LoVo (cell line): ENCODE measurements at places on chromosomes 2 and 18.

DNA sequence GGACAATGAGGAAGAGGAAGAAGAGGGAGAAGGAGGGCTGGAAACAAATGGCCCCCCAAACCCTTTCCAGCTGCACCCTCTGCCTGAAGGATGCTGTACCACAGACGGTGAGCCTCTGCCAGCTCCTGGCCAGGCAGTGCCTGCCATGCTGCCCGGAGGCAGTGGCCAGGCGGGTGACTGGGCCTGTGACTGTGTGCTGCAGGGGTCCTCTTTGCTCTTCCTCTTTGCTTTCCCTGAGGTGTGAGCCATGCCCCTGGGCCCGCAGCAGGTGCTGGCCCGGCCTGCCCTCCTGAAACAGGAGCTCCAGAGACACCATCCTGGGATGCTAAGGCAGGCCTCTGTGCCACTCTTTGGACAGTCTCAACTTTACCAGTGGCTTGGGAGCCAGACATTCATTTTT is 28.6 kb downstream of the GREB1 start:
- no peak for DNase-seq

DNA sequence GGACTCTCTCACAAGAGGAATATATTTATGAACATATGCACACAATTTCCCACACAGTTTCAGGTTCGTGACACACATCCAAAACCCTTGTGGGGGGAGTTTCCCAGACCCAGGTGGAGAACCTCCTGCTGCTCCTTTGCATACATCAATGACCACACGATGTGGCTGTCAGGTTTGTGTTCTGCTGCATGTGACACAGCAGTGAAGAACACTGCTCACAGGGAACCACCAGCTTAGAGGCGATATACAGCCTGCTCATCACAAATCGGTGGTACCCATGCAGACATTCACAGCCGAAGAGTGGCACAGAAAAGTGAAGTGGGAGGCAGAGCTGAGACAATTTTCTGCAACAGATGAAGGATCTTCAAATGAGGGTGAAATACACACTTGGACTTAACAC is 175.6 kb upstream of the ZFP36L2 start:
- no peak for DNase-seq

DNA sequence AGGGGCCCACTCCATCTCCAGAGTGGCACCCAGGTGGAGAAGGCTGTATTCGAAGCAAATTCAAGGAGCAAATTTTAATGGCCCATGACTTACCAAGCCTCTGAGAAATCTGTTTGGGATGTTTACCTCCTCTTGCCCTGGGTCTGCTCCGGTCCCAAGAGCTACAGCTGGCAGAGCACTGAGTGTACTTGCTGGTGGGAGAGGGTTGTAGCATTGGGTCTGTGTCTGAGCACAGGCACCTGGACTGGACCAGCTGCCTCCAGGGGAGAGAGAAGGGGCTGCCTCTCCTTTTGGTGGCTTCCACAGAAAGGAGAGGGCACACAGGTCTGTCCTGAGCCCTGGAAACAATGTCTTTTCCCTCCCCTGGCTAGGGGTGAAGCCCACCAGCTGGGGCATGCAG is 9.8 kb downstream of the EN1 start:
- DNase-seq: no peak

GRCh38 chr18:9135912-9136314 is 668 bp upstream of the ANKRD12 start:
- DNase-seq: peak; percentile 65

DNA sequence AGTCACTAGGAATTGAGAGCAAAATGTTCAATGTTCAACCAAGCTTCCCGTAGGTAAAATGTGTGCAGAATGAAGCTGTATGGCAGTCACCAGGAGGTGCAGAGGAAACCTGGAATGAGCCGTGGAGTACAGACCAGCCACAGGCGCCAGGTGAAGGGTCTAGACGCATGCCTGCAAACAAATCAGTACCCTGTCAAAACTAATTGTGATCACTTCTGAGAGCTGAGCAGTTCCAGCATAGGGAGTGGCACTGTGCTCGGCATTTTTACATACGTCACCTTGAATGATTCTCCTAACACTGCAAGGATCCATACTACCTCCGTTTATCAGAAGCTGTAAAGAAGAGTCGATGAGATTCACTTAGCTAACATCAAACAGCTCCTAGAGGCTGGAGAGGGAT is 346.1 kb upstream of the ID2 start:
- no peak for DNase-seq

DNA sequence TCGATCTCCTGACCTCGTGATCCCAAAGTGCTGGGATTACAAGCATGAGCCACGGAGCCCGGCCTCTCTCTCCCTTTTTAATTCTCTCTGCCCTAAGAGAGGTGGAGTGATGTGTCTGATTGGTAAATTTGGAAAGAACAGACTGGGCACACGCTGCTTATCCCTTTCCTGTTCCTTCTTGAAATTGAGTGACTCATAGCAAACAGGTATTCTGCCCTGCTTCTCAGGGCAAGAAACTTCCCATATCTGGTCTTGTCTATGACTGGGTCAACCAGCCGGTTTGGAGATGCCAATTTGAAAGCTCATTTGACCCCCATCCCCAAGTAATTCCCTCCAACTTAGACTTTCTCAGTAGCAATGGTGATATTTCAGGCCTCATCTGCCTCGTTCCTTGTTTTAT is 15.0 kb downstream of the LYPD1 start:
- DNase-seq: no peak

DNA sequence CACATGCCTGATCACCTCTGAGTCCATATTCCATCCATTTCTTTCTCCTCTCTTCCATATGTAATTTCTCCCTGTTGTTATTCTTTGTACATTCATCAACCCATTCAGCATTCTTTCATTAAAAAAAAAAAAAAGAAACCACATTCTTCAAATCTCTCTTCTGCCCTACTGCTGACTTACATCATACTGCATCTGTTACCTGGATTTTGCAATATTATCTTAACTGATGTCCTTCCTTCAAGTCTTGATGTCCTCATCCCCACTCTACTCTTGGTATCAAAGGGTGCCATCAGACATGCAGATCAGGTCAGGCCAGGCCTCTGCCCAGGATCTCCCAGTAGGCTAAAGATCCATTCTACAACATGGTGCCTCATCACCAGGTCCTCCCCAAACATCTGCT is 90.6 kb downstream of the SGPP2 start:
- DNase-seq: no peak

DNA sequence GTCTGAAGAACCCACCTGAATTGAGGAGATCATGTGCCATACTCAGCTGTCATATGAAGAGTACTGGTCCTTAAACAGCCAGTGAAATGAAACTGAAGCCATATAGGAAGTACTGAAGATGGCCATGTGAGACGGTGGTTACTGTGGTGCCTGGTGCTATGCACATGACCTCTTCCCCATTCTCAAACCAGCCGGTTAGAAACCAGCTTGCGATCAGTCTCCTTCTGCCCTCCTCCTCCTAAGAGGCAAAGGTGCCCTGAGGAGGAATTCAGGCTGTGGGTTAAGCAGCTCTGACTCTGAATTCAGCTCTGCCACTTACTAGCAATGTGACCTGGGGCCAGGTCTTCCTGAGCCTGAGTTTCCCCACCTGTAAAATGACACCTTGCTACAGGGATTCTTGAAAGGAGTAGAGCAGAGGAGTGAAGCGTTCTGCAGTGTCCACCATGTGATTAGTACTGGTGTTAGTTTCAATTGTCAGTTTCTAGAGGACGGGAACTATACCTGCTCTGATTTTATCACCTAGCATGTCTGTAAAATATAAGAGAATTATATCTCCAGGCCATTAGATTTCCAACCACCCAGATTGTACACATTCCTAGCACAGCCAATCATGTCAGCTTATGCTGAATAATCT is 5.1 kb downstream of the FECH start:
- DNase-seq: no peak

DNA sequence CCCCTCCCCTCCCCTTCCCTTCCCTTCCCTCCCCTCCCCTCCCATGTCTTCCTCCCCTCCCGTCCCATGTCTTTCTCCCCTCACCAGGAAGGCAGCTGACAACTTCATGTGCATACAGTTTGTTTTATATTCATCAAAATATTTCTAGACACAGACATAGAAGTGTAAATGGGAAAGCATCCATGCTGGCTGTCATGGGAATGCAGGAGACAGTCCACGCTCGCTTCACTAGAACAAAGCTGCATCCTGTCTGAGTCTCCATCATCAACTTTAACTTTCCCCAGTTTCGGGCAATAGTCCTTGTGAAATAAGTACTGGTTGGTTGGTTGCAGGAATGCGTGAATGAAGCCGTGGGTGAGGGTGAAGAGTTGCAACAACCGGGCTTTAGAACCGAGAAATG is 226.9 kb downstream of the DCDC2C start:
- DNase-seq: no peak

DNA sequence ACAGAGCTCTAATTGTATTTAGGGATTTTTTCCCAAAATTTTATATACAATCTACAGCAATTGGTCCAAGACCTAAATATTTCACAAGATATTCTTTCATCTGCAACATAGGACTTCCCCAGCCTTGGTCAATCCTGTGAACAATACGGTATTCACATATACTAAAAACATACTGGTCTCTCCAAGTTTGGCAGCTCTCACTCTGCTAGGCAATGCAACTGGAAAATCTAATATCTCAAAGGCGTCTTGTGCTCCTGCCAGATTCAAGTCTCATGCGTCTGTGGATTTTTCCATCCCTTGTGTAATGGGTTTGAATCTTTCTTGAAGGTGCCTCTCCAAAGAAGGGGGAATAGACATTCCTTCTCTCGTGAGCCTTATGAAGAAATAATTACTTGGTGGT is 27.4 kb upstream of the MBOAT2 start:
- no peak for DNase-seq

DNA sequence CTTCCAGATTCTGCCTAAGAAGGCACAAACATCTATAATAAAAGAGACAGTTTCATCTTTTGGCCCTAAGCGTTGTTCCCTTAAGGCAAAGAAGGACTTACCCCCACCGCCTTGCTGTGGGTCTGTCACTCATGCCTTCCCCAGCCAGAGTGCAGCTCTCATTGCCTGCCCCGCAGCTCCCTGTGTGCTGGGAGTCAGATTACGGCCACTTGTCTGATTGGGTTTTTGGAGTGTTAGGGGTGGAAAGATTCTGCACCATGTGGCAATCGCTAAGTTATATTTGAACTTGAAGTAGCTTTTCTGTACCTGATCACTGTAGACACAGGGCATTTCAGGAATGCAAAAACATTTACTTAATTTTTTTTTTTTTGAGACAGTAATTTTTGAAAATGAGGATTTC is at the start of gene AQP4:
Gene AQP4 (minus strand): TSS at position 151 of the 400 bp plus-strand sequence. CDS start 18 bp downstream, at position 133.
- no peak for DNase-seq

- DNase-seq: no peak
These were observed 231.5 kb downstream of the NYAP2 start for GRCh38 chr2:225630824-225631533.

DNA sequence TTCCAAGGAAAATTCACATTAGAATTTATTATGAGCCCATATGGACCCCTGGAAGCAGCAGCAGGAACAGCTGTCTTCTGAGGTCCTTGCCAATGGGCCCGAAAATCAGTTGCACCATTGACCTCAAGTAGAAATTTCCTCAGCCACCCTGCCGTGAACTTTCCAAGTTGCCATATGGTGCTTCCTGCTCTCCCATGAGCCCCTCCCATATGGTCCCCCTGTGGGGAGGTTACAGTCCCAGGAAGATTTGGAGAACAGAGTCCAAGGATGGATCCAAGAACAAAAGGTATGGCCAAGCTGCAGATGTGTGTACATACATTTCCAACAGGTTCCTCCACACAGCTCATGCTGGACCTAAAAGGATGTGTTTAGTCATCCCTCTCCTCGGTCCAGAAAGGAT is 34.6 kb downstream of the DIPK1C start:
- no peak for DNase-seq

GRCh38 chr18:40037356-40037755 is 1917.7 kb upstream of the PIK3C3 start:
- DNase-seq: no peak

DNA sequence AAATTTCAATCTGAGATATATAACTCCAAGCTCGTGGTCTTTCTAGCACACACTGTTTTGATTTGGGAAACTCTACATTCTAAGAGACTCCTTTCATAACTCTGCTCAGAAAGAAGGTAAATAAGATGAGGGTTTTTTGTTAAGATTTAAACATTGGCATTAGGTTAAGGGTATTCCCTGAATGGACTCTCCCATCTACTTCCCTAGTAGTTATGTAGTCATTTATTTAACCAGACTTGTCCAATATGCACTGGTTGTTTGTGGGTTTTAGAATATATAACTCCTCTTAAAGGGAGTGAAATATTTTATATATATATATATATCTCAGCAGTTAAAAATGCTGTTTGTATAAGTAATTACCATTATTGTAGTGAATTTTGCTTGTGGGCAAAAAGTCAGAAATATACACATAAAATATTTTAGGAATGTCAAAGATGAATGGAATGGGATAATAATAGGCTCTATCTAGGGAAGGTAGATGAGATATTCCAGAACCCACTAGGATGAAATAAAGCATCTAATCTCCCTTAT is 61.5 kb upstream of the WDR75 start:
- DNase-seq: no peak

- peak; percentile 30 for DNase-seq
These were observed 66.7 kb downstream of the ETAA1 start for GRCh38 chr2:67463810-67464209.

DNA sequence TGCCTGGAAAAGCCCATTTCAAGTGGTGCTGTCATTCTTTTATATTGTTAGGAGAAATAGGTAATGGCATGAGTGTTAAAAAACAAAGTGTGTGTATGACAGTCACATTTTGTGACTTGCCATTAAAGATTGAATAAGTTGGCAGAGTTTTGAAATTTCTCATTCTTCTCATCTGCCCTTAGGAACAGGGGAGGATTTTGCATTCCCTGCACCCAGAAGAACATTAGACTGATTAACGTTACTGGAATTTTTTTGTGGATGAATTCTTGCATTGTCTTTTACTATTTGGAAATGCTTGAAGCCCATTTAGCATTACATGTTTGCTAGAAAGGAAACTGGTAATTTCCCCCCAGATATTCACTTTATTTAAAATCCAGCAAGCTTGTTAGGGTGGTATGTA is 162.2 kb downstream of the BABAM2 start:
- no peak for DNase-seq

- DNase-seq: no peak
These were observed 178.4 kb upstream of the LHCGR start for GRCh38 chr2:48933828-48934497.

- no peak for DNase-seq
These were observed 100.9 kb downstream of the ATAD2B start for GRCh38 chr2:23826040-23826439.

GRCh38 chr2:25810428-25810827 is 67.9 kb downstream of the ASXL2 start:
- DNase-seq: no peak

DNA sequence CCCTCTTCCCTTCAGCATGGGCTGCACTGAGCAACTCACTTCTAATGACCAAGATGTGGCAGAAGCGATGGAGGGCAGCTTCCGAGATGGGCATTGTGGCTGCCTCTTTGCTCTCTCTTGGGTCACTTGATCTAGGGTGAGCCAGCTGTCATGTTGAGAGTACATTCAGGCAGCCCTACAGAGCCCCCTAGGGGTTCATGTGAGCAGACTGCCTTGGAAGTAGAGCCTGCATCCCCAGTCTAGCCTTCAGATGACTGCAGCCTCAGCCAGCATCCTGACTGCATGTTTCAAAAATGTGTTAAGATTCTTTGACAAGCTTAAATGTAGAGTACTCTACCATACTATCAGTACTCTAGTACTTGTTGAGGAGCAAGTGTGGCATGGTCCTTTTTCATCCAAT is 143.9 kb downstream of the NCK2 start:
- peak; percentile 37 for DNase-seq
